ENCODE measurements at places on chromosomes 1 and 21.

GRCh38 chr1:160338580-160338979 lies 4.5 kb downstream of the COPA start:
- no peak for DNase-seq

DNA sequence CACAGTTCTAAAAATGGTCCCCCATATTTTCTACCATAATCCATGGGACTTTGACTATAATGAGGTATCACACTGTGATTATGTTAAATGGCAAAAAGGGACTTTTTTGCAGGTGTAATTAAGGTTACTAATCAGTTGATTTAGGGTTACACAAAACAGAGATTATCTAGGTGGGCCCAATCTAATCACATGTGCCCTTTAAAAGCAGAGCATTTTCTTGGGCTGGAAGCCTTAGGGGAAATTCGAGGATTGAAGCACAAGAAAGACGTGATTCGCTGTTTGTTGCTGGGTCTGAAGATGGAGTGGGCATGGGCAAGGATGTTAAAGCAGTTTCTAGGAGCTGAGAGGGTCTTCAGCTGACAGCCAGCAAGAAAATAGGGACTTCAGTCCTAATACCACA lies 13.4 kb downstream of the RAVER2 start:
- no peak for DNase-seq

- DNase-seq = no peak
These were observed 61.1 kb downstream of the SPEN start for GRCh38 chr1:15908597-15908996.

GRCh38 chr1:18965206-18966173 lies 9.0 kb upstream of the IFFO2 start:
- DNase-seq = no peak

DNA sequence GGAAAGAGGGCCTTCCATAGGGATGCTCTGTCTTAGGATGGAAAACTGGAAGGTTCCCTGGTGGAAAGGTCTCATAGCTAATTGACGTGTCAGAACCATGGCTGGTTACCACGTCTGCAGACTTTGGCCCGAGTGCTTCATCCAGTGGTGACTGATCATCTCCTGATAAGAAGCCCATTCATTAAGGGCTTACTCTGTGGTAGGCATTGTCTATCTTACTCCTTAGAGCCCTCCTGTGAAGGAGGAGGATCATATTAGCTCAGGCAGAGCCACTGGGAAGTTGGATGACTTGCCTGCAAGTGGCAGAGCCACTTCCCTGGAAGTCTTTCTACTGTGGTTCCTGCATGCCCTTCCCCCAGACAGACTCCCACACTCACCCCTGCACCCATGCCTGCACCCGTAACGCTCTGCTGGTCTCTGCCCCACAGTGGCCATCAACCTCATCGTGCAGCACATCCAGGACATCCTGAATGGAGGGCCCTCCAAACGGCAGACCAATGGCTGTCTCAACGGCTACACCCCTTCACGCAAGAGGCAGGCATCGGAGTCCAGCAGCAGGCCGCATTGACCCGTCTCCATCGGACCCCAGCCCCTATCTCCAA lies 79.9 kb downstream of the UCK2 start:
- DNase-seq = no peak

- no peak for DNase-seq
These were observed 31.1 kb downstream of the PIGP start for GRCh38 chr21:37041706-37042271.

Data from activated CD4-positive, alpha-beta memory T cell treated with anti-CD3 and anti-CD28 coated beads, Interleukin-2, amount 10 ng/mL, durations not matched to agents 7 days and 5 days (primary cell).